Psoas muscle (tissue), 8 donors: ENCODE measurements at places on chromosomes 13 and 19. TPM values are rescaled to one million over a fixed set of nuclear protein-coding genes. Genes with fewer than 3 reads are reported as not detected.
A peak's percentile ranks its signal among the peaks of the same experiment; 100 is the strongest.

DNA sequence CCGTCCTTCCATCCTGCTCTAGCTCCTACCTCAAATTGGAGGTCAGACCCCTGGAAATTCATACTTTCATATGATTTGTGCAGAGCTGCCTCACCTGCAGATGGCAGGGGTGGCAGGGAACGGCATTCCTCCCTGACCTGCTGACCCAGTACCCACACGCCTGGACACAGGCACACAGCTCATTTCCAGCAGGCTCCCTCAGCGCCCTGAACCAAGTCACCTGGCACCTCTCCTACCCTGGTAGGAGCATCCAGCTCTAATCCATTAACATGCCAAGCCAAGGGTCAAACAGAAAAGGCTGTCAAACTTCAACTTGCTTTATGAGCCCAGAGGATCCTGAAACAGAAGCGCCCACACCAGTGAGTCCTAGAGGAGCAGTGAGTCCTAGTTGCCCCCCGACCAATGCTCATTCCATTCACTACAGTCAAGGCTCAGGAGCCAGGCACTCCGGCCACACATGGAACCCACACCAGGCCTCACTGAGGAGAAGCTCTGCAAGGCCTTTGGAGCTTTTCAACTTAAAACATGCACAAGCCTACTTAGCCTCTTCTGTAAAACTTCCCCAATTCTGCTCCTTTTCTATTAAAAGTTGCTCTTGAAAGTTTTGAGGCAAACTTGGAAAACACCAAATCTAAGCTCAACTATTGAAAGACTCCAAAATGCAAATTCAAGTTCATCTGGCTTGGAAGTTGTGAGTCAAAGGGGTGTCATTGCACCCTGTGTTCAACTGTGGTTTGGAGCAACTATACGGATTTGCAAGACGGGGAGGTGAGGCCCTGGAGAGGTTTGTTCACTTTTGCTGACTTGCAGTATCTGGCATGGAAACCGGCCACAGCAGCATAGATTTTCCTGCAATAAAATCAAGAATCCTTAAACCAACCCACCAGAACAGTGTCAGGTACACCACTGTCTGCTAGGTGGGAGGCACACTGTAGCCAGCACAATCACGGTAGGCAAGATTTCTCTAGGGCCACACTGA is 96.7 kb downstream of the CRYL1 start:
- no peak for DNase-seq

DNA sequence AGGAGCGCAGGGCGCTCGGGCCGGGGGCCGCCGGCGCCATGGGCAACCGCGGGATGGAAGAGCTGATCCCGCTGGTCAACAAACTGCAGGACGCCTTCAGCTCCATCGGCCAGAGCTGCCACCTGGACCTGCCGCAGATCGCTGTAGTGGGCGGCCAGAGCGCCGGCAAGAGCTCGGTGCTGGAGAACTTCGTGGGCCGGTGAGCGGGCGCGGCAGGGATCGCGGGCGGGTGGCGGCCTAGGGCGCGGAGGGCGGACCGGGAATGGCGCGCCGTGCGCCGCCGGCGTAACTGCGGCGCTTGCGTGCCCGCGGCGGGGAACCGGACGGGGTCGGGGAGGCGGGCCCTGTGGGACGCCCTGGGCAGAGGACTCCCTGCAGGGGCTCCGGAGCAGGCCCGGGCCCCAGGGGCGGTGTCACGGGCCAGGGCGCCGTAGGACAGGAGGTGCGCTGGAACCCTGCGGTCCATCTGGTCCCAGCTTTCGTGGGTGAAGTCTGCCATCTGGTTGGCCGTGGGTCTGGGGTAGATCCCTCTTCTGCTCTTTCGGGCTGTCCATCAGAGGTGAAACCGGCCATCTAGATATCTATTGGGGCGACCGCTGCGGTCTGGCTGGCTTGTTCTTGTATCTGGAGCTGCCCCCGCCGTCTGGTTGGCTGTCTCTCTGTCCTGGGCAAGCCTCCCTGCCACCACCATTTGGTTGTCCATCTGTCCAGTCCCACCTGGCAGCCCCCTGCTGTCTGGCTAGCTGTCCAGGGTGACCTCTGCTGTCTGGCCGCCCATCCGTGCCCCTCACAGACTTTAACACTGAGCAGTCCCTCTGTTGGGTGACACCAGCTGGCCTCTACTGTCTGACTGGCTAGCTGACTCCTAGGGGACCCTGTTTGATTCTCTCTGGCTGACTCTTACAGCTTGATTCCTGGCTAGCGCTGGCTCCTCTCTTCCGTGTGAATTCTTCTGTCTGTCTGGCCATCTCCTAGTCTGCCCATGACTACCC is 622 bp downstream of the DNM2 start:
- peak; percentile 77 for DNase-seq

GRCh38 chr13:106533943-106534638 is 1.4 kb downstream of the EFNB2 start:
- peak; percentile 61 for DNase-seq

DNA sequence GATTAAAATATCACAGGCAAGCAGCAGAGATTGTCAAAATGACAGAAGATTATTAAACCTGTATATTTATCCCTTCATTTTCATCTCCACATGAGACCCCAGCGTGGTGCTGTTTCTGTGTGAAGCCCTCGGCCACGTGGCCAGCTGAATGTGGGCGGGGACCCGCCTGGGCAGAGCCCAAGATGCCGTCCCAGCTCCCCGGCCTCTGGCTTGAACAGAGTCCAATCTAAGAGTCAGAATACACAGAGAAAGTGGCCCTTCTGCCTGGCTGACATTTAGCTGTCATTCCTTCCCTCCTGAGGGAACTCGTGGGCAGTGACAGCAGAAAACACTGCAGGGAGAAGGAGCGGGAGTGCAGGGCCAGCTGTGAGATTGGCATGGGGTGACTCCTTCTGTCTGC is 34.9 kb upstream of the UQCRFS1 start:
- no peak for DNase-seq

- peak; percentile 93 for DNase-seq
These were observed 59.6 kb downstream of the MYO9B start for GRCh38 chr19:17135001-17135853.

DNA sequence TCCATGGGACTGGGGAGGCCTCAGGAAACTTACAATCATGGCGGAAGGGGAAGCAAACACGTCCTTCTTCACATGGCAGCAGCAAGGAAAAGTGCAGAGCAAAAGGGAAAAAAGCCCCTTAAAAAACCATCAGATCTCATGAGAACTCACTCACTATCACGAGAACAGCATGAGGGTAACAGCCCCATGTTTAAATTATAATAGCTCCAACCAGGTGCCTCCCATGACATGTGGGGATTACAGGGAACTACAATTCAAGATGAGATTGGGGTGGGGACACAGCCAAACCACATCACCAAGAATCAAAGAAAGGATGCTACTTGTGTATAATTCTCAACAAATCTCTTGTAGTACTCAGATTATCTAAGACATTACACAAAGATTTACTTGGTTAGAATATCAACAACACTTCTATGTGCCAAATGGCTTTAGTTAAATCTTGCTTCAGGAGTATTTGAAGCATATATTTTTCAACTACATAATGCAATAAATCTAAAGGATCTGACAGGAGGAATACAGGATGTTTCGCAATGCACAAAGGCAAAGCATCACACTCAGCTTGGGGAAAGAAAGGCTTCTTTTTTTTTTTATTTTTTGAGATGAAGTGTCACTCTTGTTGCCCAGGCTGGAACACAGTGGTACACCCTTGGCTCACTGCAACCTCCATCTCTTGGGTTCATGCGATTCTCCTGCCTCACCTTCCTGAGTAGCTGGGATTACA is 180.0 kb downstream of the LHFPL6 start:
- DNase-seq = no peak

DNA sequence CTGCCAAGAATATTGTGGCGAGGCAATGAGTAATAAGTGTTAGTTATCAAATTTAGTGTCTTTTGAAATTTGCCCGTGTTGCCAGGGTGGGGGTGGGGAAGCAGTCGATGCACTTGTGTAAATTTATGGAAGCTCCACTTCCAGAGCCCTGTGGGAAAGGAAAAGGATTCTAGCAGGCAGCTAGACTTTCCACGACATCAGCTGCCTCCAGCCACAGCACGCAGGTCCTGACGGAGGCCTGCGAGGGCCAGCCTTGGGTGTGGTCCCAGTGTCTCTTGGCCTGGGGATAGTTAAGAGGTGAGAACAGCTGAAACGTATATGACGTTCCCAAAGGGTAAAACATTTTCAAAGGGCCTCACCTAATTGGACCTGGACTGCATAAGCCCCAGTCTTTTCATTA is 433.0 kb downstream of the TSHZ3 start:
- no peak for DNase-seq

GRCh38 chr19:3792114-3792513 is 5.9 kb upstream of the MATK start:
- no peak for DNase-seq

GRCh38 chr19:35959968-35960320 is 23.8 kb downstream of the LRFN3 start:
- no peak for DNase-seq

DNA sequence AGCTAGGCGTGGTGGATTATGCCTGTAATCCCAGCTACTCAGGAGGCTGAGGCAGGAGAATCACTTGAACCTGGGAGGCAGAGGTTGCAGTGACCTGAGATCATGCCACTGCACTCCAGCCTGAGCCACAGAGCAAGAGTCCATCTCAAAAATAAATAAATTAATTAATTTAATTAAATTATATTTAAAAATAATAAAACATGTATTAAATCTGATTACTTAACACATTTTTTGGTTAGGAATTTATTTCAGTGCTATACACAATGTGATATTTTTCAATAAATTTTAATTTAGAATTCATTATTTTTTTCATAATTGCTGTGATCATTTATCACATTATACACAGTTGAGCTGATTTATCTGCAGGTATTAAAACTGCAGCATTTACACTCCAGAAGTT is 1101.5 kb upstream of the MIR17HG start:
- DNase-seq = no peak

GRCh38 chr13:28573595-28574373 is 78.9 kb upstream of the FLT1 start:
- DNase-seq = no peak

DNA sequence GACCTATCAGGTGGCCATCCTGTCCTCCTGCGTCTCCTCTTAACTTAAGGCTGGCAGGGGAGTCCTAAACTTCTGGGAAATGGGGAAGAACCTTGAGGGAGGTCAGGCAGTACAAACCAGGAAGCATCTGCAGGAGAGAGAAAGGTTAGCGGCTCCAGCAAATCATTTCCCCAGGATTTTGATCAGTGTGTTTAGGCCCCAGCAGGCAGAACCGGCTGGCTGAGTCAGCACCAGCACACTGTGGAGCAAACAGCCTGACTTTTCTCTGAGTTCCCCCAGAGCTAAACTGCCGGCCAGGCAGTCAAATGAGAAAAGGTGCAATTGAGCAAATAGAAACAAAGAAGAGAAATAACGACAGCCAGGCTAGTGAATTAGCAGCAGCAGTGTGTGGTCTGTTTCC is 46.7 kb upstream of the MEDAG start:
- no peak for DNase-seq

- no peak for DNase-seq
These were observed 15.8 kb upstream of the TUBGCP3 start for GRCh38 chr13:112603641-112604225.

GRCh38 chr19:17977021-17977420 is 10.1 kb downstream of the KCNN1 start:
- no peak for DNase-seq

ZNF772 gene
- 2.7 TPM for polyA plus RNA-seq

ZNF534 gene
- 0.14 TPM for polyA plus RNA-seq

CFD gene
- polyA plus RNA-seq = 142 TPM

PLEKHA4 gene
- polyA plus RNA-seq = 12.3 TPM

SUGP2 gene
- 34.4 TPM for polyA plus RNA-seq

CXCL17 gene
- not detected for polyA plus RNA-seq

ZNF599 gene
- polyA plus RNA-seq = 5.6 TPM

FFAR2 gene
- polyA plus RNA-seq = 0.16 TPM
